ENCODE measurements at places on chromosomes 3 and 15.

DNA sequence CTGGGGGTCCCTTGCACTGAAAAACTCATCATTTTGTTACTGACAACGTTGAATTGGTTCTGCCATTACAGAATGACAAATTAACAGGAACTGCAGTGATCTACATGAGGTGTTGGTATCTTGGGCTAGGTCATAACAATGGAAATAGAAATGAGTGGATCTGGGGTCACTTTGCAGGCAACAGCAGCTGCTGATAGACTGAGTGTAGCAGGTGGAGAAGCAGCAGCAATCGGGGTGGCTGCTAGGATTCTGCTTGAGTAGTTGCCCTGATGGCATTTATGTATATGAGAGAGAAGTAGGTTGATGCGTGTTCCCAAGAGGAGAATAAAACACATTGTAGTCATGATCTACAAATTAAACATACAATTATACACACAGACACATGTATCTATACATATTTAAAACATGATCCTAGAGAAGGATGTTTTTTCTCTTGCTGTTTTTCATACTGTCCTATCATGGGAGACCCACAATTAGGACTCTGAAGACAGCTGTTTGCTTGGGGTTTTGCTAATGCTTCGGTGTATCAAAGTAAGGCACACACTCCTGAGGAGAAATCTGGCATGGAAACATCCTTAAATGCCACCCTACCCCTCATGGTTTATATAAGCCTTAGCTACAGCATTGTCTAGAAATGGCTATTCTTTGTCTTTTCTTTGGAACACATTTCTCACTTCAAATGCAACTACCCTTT is 15.8 kb upstream of the THBS1 start:
- no peak for DNase-seq

GRCh38 chr3:84836961-84837360 is 121.8 kb upstream of the CADM2 start:
- DNase-seq, result no peak

DNA sequence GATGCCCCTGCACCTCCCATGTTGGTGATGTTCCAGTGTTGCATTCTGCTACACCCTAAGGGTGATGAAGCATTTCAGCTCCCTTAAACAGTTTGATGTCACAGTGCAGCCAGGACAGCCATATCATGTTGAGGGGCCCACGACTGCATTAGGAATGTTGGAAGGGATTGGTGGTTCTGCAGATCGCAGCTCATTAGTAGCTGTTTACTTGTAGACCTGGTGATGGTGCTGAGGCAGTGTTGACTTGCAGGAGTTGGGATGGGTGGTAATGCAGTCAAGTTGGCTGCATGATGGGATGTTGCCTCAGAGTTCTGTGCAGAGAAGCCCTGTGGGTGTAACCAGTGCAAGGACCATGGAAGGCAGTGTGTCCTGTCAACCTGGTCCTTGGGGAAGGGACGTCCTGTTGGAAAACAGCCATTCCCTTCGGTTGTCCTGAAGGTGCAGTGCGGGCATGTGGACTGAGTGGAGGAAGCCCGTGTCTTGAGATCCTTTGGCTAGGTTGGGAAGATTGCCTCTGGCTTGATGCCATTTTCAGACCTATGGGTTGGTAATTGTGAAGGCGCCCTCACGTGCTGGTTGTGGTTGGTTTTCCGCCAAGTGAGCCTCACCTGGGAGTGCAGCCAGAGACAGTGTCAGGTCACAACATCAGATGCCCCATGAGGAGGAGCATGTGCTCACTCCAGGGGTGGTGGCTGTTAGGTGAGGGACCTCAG is 100.7 kb downstream of the SNRPN start:
- DNase-seq, result no peak

DNA sequence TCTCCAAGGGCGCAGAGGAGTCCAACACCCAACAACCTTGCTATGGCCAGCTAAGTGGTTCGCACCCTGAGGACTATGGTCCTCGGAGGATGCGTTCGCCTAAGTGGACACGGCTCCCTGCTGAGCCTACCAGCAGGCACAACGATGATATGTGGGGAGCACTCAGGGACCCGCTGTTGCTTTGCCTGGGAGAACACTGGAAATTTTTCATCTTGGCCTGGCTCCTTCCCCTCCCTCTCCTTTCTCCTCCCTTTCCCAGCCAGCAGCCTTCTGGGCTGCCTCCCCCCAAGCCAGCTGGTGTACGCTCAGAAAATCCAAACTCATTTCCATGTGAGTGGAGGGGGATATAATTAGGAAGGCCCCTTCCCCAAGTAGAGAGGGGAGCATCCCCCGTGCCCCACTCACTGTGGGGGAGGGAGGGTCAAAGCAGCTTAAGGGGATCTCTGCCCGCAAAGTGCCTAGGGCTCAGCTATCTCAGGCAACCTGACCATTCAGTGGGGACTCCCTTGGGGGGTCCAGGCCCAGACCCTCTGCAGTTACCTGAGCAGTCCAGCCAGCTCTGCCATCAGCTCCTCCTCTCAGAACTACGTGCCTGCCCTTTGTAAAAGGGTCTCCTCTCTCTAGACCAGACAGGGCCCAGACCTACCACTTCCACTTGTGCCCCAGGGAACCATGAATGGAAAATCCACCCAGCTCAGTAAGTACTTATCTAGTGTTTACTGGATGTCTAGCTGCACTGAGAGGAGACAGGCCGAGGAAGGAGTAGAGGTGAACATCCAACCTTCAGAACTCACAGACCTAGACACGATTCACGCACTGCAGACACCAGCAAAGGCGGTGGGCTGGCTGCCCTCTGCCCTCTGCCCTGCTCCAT is 742 bp upstream of the SEMA7A start:
- no peak for DNase-seq

DNA sequence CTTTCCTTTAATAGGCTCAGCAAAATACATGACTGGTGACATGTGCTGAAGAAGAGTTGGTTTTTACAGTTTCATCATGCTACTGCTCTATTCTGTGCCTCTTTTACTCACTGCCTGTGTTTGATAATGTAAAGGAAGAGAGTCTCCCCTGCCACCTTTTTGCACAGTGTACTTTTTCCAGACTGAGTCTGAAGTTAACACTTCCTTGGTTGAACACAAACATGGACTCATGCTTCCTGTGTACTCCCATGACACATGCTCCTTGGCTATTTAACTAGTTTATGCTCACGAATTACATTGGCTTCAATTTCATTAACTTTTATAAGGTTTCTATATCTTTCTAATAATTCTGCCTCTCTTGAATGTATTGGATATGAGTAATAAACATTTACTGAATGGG is 396.1 kb downstream of the VGLL3 start:
- no peak for DNase-seq

DNA sequence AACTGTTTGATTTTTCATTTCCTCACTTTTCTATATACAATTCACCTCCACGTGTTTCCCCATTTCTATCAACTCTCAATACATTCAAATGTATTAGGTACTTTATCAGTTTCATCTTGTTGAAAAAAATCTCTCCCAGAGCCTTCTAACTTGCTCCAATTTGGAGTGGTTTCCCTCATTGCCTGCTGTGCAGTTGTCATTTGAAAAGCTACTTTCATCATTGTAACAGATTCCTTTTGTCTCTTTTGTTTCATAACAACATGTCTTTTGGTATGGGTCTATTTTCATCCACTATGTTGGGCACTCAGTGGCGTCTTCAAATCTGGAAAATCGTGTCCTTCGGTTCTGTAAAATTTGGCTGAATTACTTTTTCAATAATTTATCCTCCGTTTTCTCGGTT is 75.0 kb downstream of the NR2E3 start:
- DNase-seq, result no peak

DNA sequence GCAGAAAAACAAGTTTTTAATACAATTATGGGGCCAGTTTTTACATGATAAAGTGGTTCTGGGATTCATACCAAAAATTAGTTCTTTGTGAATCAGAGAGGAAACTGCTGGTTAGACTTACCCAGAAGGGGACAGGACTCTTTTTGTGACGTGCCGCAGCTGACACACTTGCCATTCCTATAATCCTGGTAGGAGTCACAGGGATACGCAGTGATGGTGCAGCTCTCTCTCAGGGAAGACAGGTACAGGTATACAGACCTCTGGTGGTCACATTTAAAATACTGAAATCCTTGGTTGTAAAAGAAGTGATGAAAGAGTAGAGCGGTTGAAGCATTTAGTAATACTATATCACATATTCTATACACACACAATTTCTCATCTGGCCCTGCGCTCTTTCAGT is 20.2 kb upstream of the TMEM41A start:
- DNase-seq, result no peak

DNA sequence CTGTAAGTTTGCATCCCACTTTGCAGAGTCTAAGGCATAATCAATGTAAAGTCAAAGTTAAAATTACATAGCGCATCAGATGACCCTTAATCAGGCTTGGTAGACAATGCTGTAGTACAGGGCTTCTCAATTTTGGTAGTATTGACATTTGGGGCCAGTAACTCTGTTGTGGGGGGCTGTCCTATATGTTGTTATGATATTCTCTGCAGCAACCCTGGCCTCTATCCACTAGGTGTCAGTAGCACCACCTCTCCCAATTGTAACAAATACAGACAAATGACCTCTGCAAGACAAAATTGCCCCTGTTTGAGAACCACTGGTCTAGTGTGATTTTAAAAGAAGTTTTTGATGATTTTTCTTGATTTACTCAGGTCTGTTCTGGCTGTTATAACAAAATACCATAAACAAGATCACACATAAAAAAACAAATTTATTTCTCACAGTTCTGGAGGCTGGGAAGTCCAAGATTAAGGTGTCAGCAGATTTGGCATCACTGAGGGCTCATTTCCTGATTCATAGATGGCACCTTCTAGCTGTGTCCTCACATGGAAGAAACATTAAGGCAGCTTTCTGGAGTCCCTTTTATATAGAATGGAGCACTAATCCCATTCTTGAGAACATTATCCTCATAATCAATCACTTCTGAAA is 37.6 kb upstream of the SLC9A9 start:
- DNase-seq, result no peak

GRCh38 chr15:58934521-58934920 is 1.0 kb upstream of the SLTM start:
- no peak for DNase-seq

All from naive thymus-derived CD4-positive, alpha-beta T cell (primary cell).